ENCODE measurements at places on chromosomes 7 and 10.

DNA sequence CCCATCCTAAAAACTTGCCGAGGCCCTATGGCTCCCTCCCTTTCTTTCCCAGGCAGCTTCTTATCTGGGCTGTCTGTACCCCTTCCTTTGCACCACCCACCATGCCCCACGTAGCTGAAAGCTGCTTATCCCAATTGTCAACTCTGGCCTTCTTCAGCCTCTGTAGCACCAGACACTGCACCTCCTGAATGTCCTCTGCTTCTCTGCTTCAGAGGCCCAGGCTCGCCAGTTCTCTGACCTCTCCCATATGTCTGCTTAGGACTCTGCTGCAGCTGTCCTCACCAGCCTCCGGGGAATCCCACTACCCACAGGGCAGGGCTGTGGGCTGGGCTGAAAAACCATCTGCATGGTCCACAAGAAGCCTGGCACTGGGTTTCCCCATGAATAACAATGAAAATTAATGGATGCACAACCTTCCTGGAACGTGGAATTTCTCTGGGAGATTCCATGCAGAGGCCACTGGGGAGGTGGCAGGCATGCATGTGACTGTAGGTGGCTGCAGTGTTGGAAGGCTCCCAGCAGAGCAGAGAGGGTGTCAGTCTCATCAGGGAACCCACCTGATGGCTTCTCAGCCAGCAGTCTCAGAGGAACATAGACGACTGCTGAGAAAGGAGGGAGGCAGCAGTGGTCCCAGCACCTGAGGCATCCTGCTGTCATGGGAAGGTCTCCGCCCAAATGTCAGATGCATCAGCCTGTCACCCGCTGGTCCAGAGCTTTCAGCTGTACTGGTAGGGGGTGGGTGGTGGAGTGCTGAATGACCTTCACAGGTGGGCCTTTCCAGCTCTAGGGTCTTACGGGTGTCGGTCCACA is 16.8 kb upstream of the SH2D4B start:
- DNase-seq, result no peak

- no peak for DNase-seq
These were observed 1149.5 kb upstream of the POT1 start for GRCh38 chr7:126079151-126079550.

- no peak for DNase-seq
These were observed 1.3 kb upstream of the SPOCK2 start for GRCh38 chr10:72089618-72090017.

DNA sequence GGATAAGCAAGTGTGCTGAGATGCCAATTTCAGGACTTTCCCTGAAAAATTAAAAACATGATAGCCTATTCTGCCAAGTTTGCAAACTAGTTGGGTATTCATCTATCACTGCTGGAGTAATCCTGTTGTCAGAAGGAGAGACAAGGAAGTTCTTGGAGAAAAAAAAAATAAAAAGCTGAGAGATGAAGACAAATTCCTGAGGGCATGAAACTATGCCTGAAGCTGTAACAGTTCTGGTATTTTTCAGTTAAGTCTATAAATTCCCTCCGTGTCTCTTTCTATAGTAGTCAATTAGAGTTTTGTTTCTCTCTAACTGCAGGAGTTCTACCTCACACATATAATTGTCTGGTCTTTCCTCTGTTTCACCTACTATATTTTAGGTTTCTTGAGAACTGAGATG is 95.7 kb downstream of the DGKB start:
- DNase-seq, result no peak

- peak; percentile 18 for DNase-seq
These were observed 610.4 kb downstream of the IPMK start for GRCh38 chr10:57657164-57657765.

DNA sequence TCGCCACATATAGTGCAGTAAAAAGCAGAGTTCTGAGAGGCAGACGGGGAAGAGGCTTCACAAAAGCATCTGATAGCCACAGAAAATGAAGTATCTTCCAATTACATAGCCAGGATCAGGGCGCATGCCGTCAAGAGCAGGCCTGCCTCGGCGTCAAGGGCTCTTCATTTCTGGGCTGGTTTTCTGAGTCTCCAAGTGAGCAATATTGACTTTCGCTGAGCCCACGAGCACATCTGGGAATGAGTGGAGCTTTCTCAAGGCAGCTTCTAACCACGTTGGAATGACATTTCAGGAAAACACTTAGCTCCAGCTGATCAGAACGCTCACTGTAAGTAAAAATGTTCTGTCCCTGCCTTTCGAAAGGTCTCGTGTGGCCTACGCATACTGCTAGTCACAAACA is 51.9 kb downstream of the CLRN3 start:
- DNase-seq, result no peak

DNA sequence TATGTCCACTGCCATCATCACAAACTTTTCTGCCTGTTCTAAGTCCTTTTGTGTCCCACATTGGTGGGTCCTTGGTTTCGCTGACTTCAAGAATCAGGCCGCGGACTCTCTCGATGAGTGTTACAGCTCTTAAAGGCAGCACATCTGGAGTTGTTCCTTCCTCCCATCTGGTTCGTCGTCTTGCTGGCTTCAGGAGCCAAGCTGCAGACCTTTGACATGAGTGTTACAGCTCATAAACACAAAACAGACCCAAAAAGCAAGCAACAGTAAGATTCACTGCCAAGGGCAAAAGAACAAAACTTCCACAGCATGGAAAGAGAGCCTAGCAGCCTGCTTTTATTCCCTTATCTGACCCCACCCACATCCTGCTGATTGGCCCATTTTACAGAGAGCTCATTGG is 30.2 kb downstream of the ASNS start:
- DNase-seq, result no peak

GRCh38 chr7:83677180-83677866 is 28.4 kb upstream of the SEMA3E start:
- peak; percentile 61 for DNase-seq

- DNase-seq, result no peak
These were observed 21.8 kb downstream of the RNF133 start for GRCh38 chr7:122677149-122677548.

DNA sequence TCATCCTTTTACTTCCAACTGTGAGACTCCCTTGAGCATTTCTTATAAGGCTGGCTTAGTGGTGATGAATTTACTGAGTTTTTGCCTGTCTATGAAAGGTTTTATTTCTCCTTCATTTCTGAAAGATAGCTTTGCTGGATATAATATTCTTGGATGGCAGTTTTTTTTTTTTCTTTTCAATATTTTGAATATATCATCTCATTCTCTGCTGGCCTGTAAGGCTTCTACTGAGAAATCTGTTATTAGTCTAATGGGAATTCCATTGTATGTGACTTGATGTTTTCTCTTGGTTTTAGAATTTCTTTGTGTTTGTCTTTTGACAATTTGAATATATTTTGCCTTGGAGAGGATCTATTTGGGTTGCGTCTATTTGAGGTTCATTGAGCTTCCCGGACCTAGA is 22.4 kb downstream of the PHTF2 start:
- no peak for DNase-seq

GRCh38 chr10:51743146-51743545 is 43.8 kb upstream of the CSTF2T start:
- DNase-seq, result no peak

DNA sequence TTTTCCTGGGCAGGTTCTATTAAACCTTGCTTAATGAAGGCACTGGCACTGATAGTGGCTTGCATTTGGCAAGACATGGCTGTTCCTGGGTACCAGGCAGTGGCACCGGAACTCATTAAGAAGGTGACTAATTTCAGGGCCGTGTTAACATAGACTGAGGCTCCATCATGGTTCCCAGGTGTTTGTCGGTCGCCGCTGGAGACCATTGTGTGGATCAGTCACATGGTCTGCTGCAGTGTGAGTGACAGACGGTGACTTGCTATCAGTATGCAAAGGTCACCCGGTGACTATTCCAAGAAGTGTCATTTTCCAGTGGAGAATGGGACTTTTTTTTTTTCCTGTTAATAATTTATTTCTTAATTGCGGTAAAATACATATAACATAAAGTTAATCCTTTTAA is 106.3 kb downstream of the INSYN2A start:
- no peak for DNase-seq

DNA sequence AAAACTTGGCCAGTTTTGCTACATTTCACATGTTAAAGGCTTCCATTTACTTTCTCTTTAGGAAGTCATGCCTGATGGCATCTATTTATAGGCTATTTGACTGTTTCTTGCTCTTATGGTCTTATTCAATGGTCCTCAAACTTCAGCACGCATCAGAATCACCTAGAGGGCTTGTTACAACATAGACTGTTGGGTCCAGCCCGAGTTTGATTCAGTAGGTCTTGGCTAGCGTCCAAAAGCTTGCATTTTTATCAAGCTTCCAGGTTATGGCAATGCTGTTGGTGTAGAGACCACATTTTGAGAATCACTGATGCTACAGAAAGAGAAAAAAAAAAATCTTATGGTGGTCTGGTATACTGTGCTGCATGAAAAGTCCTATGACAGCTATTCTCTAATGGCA is 51.9 kb downstream of the MTPN start:
- no peak for DNase-seq

DNA sequence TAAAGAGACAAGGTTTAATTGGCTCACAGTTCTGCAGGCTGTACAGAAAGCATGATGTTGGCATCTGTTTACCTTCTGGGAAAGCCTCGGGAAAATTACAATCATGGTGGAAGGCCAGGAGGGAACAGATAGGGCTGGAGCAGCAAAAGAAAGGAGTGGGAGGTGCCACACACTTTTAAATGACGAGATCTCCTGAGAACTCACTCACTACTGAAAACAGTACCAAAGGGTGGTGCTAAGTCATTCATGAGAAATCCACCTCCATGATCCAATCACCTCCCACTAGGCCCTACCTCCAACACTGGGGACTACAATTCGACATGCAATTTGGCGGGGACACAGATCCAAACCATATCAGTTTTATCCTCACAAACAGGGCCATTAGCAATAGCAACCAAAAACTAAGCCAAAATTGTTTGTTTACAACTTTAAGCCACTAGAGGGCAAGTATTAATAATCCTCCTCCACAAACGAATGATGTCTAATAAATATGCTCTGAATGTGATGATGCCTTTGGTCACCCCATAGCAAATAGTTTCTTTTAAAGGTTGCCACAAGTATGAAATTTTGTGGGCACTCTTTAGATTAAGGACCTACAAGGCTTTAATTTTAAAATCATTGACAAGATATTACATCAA is 129.2 kb upstream of the NRBF2 start:
- no peak for DNase-seq

DNA sequence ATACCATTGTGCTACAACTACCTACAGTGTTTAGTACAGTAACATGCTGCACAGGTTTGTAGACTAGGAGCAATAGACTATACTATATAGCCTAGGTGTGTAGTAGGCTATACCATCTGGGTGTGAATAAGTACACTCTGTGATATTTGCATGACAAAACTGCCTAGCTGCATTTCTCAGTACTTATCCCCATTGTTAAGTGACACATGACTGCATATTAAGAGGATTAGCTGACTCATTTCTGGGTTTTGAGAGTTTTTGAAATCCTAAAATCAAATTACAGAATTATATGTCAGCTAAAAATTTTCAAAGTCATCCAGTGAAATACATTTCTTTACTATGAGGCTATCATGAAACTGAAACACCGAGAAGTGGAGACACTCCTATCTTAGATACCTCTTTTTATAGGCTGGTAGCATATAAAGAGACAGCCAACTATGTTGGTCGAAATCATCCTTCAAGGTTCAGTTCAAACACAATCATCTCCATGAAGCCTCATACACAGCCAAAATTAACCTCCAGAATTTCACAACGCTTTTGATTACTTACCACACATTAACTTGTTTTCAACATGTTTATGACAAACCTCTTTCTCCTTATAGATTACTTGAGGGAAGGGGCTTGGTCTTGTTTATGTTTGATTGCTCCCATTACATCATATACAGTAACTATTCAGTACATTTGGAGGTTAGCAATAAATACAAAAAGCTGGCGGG is 89.8 kb upstream of the ANK3 start:
- DNase-seq, result no peak

DNA sequence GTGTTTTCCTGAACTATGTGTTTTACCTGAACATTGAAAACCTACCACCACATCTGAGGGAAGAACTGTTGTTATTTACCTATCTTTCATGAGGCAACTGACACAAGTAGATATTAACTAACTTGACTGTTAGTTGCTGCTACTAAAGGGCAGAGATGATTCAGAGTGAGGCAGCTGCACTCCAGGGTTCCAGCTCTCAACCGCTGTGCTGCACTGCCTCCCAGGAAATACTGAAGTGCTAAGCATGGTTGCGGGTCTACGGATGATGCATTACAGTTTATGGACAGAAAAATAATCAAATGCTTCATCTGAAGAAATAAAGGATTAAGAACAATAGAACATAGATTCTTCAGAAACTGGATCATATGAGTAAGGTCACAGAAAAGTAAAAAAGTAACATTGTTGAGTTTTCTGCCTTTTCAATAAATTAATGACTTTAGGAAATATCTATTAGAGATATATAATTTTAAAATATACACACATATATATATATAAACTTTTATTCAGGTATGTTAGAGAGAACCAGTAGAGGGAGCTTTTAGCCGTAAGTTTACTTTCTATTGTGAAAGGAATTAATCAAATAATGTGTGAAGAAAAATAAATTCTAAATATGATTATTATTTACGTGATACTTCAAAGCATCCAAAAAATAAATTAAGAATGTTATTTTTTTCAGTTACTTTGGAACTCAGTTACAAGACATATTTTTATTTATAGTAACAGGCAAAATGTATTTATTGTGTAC is 620.0 kb downstream of the CNTNAP2 start:
- no peak for DNase-seq

- peak; percentile 46 for DNase-seq
These were observed 1.6 kb downstream of the PDGFA start for GRCh38 chr7:517774-518629.

DNA sequence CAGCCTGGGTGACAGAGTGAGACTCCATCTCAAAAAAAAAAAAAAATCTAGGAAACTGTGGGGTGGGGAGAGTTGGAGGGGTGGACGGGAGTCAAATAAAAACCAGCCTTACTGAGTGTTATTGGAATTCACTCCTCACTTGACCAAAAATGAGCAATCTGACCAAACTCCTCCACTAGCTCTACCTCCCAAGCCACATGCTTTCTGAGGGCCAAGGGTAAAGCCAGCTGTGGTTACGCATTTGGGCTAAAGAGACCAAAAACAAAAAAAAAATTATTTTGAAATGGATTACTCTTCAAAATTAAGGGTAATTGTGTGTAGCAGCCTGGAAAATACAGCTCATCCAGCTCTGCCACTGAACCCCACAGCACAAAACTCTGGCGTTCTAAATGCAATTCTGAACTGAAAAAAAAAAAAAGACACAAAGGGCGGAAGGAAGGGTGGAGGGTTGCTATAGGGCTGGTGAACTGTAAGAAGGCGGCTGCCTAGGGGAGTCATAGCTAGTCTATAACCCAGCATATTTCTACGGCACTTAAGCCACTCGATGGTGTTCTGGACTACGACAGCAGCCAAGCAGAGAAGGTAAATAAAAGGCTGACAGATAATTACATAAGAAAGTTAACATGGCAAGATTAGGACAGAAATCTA is 7.8 kb downstream of the ELMO1 start:
- DNase-seq, result peak; percentile 91

GRCh38 chr10:33981301-33981700 is 646.8 kb upstream of the NRP1 start:
- no peak for DNase-seq

DNA sequence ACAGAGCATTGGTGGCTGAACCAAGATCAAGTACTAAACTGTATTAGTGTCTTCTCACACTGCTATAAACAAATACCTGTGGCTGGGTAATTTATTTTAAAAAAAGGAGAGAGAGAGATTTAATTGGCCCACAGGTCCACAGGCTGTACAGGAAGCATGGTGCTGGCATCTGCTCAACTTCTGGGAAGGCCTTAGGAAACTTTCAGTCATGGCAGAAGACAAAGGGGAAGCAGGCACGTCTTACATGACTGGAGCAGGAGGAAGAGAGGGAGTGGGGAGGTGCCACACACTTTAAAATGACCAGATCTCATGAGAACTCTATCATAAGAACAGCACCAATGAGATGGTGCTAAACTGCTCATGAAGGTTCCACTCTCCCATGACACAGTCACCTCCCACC is 95.2 kb upstream of the JCAD start:
- DNase-seq, result peak; percentile 24
